Muscle of back (tissue), 13 donors: ENCODE measurements at places on chromosomes 4 and X. TPM values are rescaled to one million over a fixed set of nuclear protein-coding genes. Genes with fewer than 3 reads are reported as not detected.

DNA sequence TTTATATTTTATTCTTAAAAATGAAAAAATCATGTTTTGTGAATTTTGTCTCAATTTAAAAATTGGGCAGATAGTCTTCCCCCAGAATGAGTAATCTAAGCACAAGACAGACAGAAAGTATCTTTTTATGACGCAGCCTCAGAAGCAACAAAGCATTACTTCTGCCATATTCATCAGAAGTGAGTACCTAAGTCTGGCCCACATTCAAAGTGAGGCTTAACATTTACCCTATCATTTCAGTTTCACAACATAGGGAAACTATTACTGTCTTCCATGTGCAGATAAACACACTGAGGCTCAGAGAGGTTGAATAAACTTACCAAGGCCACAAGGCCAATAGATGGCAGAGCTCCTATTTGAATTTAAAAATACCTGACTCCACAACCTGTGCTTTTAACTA, 4.4 kb upstream of the PRDX4 start:
- DNase-seq, result no peak

- DNase-seq, result no peak
Observed at GRCh38 chr4:1283711-1284110, 6.0 kb upstream of the MAEA start.

GRCh38 chr4:139300431-139301112, 733 bp upstream of the NAA15 start:
- no peak for DNase-seq

LNX1 gene
- 6.0 TPM for polyA plus RNA-seq

- DNase-seq, result no peak
Observed at GRCh38 chrX:22041907-22042530, 9.9 kb downstream of the PHEX start.

DNA sequence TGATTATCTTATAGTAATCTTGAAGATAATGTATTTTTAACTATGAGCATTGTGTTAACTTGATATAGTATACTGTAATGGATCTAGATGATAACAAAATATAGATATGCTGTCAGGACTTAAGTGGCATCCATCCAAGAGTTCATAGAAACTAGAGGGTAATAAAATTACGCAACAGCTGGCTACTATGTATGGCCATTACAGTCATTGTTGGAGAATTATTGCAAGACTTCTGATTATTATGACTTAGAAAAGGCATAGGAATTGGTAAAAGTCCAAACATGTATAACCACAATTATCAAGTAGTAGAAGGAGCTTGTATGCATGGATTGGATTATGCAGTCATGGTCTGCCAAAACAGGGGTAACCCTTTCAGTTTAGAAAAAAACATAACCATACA, 9.5 kb downstream of the OGT start:
- DNase-seq, result no peak

OFD1 gene
- polyA plus RNA-seq, result 14.6 TPM

DNA sequence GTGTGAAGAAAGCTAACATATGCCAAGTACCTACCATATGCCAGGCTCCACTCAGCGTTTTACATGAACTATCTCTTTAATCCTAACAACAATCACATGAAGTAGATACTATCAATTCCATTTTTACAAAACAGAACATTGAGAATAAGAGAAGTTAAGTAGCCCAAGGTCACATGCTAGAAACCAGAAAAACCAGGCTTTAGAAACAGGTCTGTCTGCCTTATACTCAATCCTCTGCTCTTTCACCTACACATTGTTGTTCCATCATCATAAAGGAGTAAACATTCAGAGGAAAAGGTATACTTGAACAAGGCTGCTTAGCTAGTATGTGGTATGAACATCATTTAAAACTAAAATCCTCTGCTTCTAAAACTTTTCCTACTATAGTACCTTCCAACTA, 42.1 kb downstream of the WDFY3 start:
- no peak for DNase-seq

OPRPN gene
- not detected for polyA plus RNA-seq

SPINK2 gene
- not detected for polyA plus RNA-seq

- DNase-seq, result no peak
Observed at GRCh38 chr4:38920677-38921076, 53.1 kb downstream of the FAM114A1 start.

DNA sequence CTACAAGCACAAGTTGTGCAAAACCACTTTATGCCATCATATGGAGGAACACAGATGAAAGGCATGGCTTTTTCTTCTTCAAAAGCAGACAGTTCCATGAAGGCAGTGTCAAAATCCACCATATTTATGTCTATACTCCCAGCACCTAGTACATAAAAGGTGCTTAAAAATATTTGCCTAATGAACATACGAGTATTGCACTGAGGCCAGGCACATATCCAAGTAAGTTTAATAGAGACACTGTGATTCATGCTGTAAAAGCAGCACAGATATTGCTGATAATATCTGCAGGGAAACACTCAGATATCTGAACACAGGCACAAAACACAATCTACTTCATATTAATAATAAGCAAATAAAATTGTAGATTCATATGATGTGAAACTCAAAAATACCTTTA, 48.1 kb upstream of the CXCL8 start:
- no peak for DNase-seq

GRCh38 chr4:68257719-68258118, 12.2 kb upstream of the TMPRSS11B start:
- DNase-seq, result no peak
